ENCODE measurements at places on chromosomes 7 and 10.

GRCh38 chr7:10225275-10225674, 748.4 kb upstream of the PHF14 start:
- no peak for DNase-seq

DNA sequence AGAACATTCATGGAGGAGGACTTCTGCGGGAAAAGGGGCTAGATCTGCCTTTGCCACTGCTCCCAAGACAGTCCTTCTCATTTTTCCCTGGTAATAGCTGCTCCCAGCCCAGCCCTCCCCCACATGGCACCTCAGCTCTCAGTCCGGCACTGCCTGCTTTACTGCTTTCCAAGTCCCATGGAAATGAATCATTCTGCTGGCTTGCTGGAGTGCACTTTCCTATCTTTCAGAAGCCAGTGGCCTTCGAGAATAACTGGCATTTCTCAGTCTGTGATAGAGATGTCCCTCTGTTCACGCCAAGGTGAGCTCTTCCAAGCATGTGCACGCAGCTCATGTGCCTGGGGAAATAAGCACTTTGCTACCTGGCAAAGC, 61.4 kb downstream of the SYPL1 start:
- DNase-seq, result no peak

DNA sequence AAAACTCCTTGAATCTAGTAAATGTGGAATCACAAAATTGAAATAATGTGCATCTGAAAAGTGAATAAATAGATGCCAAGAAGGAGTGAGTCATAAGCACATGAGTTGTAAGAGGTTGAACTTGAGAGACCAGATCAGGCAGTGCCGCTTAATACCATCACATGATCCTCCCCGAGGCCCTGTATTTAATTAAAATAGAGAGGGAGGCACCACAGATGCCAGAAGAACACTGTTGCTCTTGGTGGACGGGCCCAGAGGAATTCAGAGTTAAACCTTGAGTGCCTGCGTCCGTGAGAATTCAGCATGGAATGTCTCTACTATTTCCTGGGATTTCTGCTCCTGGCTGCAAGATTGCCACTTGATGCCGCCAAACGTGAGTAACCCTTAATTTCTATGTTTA, at the start of gene GPNMB:
Gene GPNMB (plus strand): TSS at position 221 of the 400 bp plus-strand sequence. CDS start 83 bp downstream, at position 304.
- no peak for DNase-seq

GRCh38 chr7:99102809-99103690, 40.9 kb downstream of the SMURF1 start:
- DNase-seq, result no peak

DNA sequence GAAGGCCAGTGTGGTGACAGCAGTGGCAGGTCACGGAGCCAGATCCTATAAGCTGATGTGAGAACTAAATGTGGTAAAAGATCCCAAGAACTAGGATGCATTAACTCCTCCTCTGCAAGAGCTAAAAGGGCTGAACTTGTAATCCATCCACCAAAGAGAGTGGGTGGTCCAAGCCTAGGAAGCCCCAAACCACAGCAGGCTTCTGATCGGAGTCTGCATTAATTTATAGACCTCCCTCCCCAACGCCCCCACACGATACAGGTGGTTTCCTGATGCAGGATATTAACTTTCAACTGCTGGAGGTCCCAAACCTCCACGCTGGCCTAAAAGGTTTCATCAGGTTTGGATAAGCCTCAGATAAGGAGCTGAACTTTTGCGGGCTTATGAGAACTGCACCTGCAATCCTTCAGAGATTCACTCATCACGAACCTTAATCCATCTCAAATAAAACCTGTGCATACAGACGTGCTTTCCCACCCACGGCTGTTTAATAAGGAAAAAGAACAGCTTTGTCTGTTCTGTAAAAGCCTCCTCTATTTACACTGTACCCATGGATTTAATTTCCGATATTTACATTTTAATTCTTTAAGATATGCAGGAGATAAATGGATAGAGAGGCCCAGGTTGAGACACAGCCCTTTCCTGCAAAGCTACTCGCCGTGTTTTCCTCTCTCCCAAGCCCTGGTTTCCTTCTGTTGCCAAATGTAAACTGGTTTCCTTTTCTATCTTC, 74.9 kb downstream of the GFRA1 start:
- no peak for DNase-seq
